T-helper 2 cell (primary cell): ENCODE measurements at places on chromosomes 6 and 20.
A peak's percentile ranks its signal among the peaks of the same experiment; 100 is the strongest.

DNA sequence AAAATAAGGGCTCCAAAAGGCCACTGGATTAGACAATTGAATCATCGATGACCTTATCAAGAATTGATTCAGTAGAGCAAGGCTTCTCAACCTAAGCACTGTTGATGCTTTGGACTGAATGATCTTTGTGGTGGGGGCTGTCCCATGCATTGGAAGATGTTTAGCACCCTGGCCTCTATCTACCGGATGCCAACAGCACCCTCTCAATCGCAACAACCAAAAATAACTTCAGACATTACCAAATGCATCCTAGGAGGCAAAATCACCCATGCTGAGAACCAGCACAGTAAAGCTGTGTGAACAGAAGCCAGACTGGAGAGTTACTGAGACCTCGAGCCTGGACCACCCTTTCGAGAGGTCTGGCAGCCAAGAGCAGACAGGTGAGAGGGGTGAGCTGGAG lies 67.5 kb downstream of the TBC1D7 start:
- no peak for DNase-seq

DNA sequence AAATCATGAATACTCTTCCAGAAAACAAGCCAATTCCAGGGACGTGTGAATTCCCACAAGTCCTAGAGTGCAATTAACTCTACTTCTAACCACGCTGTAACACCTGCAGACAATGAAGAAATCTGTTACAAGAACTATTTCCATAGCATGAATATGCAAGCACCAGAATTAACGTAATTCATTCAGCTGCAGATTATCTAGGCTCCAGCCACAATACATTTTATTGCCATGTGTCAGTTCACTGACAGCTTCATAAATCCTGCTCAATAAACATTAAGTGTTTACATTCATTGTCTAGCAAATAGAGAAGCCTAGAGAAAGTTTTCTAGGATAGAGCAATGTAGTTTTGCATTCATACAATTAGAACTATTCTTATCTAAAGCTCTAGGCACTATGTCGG lies 1348.5 kb downstream of the GRIK2 start:
- DNase-seq = no peak

- DNase-seq = no peak
Observed at GRCh38 chr20:62489186-62489931, 13.6 kb upstream of the GATA5 start.

GRCh38 chr6:98323605-98324004 lies 510.8 kb upstream of the POU3F2 start:
- no peak for DNase-seq

GRCh38 chr6:10449751-10450150 lies 34.9 kb upstream of the TFAP2A start:
- DNase-seq = no peak

DNA sequence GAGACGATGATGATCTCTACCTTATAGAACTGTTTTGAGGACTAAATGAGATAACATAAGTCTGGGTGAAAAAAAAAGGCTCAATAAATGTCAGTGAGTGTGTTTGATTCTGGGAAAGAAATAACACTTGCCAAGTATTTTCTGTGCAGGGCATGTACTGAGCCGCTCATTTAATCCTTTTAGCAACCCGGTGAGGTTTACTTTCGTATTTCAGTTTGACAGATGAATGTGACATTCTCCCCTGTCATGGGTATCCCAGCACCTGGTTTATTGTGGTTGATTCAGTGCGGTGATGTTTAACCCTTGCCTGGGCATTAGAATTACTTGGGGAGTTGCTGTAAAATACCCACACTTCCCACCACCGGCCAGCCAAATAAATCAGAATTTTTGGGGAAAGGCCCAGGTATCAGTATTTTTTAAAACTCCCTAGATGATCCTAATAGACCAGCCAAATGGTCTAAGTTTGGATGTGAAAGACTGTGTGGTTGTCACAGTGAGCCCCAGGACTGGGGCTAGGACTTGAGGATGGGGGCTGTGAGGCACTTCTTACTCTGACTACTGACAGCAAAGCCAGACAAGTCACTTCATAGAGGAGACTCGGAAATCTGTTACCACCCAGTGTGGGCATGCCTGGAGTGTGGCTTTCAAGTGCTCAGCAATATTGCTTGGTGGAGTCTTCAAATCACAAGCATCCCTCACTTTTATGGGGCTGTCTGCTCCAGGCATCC lies 100.2 kb upstream of the KCNG1 start:
- DNase-seq = no peak

DNA sequence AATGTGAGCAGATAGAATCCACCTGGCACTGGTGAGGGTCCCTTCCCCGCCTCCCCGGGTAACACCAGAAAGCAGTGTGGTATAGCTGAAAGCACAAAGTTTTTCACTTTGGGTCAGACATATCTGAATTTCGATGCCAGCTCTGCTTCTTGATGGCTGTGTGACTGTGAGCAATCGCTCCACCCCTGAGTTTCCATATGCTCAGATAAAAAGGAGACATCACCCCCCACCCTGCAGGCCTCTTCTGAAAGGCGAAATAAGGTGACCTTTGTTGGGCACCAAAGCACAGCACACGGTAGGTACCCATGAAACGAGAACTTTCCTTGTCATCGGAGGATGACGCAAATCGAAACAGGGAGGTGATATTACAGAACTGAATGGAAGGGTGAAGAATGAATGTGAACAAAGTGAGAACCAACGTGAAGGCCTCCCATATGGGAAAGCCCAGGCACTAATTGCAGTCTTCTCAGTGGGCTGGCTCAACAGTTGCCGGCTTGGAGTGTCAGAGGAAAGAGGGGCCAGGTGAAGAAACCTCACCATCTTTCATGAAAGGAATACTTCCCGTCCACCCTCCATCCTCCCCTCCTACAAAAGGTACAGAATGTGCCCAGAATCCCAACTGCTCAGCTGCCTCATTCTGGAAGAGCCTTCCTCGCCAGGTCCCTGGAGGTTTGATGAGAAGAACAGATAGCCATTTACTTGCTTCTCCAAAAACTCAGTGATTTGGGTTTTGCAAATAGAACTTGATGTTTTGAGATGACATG lies 61.8 kb downstream of the NFATC2 start:
- DNase-seq = no peak

DNA sequence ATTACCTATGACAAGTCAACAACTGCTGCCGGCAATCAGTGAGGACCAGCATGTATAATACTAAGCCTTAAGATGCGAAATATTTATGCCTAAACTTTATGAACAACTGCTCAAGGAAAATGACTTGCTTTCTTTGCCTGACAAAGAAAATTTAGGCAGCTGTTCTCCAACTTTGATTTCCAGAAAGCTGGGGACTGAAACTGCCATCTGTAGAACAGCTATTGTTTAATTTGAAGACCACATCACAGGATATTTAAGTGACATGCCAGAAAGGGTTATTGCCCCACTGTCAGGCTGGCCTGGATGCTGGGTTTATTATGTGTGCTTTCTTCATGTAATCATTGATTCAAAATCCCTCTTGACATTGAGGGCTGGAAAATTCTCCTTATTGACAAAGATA lies 153.9 kb upstream of the ENPP5 start:
- no peak for DNase-seq

DNA sequence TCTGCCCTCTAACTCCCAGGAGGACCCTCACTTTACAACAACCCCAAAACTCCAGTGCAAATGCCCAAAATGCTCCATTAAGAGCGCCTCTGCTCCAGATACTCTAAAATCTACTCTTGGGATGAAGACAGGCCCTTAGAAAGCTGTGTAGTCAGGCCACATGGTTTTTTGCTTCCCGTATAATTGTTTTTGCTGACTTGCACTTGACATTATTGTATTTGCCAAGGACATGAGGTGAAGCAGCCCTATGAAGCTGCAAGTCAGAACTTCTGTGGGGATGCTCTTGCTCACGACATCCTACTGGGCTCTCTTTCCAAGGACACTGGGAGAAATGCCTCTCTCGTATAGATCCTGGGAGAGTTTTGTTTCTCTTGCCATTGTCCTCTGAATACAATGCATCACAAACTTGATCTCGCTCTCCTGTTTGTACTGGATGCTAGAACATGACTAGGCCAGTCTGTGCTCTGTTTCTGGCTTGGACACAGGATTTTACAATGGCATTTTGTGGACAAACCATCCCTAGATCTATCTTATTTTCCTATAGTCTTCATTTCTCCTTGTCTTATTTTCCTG lies 177.2 kb upstream of the DTNBP1 start:
- no peak for DNase-seq

- DNase-seq = no peak
Observed at GRCh38 chr6:36851626-36852025, 12.4 kb upstream of the CPNE5 start.

GRCh38 chr6:3781504-3781903 lies 30.0 kb upstream of the PXDC1 start:
- no peak for DNase-seq

- DNase-seq = no peak
Observed at GRCh38 chr20:15045246-15045645, 707.8 kb upstream of the FLRT3 start.

GRCh38 chr20:39081255-39081654 lies 119.1 kb downstream of the DHX35 start:
- peak; percentile 76 for DNase-seq

DNA sequence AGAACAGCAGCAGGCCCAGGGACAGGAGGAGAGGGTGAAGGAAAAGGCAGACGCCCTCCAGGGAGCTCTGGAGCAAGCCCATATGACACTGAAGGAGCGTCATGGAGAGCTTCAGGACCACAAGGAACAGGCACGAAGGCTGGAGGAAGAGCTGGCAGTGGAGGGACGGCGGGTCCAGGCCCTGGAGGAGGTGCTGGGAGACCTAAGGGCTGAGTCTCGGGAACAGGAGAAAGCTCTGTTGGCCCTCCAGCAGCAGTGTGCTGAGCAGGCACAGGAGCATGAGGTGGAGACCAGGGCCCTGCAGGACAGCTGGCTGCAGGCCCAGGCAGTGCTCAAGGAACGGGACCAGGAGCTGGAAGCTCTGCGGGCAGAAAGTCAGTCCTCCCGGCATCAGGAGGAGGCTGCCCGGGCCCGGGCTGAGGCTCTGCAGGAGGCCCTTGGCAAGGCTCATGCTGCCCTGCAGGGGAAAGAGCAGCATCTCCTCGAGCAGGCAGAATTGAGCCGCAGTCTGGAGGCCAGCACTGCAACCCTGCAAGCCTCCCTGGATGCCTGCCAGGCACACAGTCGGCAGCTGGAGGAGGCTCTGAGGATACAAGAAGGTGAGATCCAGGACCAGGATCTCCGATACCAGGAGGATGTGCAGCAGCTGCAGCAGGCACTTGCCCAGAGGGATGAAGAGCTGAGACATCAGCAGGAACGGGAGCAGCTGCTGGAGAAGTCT lies 25.5 kb downstream of the C20orf173 start:
- DNase-seq = no peak

DNA sequence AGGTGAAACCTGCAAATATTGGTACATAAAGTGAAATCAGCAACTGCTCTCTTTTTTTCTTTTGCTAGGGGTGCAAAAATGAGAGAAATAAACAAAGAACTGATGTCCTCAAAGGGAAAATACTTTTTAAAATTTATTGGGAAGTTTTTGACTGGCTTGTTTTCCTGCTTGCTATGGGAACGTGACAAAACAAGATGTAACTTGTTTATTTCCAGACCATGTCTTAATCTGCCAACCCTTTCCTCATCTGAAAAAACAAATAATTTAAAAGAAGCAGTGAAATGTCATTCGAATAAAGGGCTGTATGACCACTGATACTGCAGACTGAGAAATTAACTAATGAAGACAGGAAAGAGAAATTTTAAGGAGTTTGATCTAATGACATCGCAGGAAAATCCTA lies 221.9 kb downstream of the CBLN4 start:
- no peak for DNase-seq

DNA sequence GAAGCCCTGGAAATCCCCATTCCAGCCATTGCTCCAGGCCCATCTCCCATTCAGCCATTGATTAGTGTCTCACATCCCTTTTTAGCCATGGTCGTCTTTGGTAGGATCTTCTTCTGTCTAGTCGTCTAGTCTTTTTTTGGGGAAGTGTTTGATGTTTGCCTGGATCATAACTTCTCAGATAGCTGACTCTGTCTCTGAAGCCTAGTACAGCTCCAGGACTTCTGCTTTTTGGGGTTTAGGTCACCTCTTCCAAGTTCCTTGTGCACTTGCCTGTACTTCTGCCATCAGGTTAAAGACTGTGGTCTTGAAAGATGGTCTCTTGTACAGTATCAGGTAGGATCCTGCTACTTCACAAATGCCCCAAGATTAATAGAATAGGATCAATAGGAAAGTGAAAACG lies 553.5 kb downstream of the PKHD1 start:
- DNase-seq = no peak

- DNase-seq = no peak
Observed at GRCh38 chr6:139371421-139372203, 2.8 kb downstream of the CITED2 start.

DNA sequence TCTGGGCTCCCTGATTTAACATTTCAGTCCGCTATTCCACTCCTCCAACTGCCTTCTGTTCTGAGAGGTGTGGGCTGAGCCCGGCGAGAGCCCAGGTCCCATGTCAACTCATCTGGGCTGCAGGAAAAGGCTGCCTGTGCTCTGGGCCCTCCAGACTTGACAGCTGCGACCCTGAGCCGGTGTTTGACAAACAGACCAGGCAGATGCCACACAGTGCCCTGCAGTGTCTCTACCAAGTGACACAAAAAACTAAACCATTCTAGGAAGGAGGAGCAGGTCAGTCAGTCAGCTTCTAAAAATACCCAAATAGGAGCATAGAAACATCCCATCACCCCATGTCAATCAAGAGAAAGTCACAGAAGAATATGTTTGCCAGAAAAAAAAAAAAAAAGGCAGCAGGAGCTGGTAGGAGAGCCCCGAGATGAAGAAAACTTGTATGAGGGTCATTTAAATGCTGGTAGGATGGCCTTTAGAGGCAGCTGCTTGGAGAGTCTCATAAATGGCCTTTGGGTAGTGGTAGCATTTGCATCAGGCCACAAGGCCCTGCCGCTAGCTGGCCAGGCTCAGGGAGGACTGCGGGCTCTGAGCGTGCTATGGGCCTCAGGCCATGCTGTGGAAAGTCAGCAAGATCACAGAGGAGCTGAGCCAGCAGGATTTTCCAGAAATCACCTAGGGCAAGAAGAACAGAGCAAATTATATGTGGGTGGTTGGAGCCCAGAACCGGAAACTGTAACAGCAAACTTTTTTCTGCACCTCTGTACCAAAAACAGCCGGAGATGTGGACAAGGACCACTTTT lies 36.6 kb upstream of the GFOD1 start:
- no peak for DNase-seq

DNA sequence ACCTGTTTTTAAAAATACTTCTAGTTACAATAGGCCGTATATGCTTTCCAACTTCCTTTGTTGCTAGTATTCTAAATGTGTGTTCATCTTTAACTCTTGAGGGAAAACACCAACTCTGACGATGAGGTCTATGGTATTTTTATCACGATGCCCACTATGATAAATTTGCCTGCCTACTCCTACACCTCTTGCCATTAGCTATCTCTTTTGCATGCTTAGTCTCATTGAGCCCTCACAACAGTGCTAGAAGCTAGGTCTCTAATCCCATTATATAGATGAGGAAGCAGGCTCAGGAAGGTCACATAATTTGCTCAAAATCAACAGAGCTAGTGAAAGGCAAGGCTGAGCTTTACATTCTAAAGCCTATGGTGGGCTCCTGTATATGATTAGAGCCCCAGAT lies 13.2 kb downstream of the AAR2 start:
- no peak for DNase-seq

GRCh38 chr6:126030045-126030444 lies 43.7 kb downstream of the TRMT11 start:
- no peak for DNase-seq

- no peak for DNase-seq
Observed at GRCh38 chr6:40164345-40164755, 230.1 kb upstream of the MOCS1 start.
